ENCODE measurements at places on chromosomes 3 and 15.

DNA sequence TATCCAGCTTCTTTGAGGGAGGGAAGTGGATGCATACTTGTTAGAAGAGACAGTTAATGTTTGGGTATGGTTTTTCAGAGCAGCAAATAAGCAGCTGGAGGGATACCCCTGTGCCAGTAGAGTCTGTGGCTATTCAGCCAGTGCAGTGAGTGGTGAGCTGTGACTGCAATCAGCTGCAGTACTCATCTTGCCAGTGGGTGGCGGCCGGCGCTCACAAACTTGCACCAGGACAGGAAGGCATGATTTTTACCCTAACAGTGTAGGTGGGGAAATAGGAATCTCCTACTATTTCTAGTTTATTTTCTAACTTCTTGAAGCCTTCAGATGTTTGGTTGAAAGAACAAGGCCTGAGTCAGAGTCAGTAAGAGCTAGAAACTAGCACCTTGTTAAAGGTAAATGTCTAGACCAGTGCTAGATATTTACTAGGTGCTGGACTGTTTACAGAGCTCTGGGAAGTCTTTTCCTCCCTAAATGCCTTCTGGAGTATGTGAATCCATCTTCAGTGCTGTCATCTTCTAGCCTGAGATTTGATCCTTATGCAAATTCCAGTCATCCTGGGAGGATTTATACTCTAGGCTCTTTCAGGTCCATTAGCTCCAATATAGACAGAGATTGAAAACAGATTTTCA lies 23.6 kb downstream of the TIMP4 start:
- DNase-seq = peak; percentile 28

DNA sequence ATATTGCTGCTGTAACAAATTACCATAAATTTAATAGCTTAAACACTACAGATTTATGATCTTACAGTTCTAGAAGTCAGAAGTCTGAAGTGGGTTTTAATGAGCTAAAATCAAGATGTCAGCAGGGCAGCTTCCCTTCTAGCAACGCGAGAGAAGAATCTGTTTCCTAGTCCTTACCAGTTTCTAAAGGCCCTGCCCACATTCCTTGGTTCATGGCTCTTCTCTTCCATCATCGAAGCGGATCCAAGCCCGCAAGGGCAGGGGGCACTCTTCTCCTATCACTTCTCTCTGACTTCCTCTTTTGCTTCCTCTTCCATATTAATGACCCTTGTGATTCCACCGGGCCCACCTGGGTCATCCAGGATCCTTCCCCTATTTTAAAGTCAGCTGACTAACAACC lies 16.1 kb downstream of the MINDY4B start:
- DNase-seq = no peak

- peak; percentile 53 for DNase-seq
Measured at GRCh38 chr3:36944641-36945270, at the start of gene TRANK1. TSS of gene TRANK1 (minus strand) at chr3:36945054. CDS start at chr3:36944809, 245 bp downstream.

DNA sequence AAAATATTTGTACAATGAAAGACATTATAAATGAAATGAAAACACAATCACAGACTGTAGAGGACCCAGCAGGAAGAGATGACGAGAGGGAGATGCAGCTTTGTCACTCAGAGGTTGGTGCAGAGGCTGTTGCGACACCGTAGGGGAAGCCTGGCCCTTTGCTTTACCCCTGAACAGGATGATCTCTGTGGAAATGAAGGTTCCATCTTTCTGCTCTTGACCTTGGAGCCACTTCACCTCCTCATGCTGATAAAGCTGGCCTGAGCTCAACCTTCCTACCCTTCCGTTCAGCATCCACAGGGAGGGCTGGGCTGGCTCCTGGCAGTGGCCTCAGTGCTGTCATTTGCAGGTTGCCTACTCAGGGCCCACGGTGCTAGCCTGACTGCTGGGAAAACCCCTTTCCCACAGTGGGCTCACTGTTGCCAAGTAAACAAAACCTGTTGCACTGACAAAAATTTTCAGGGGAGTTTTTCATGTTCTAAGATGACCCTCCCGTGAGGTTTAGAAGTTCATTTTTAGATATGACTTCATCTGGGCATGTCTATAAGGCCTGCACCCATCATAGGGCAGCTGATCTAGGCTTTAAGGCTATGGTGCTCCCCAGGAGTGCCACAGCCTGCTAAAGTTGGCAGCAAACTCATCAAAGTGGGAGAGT lies 3.0 kb upstream of the CD80 start:
- no peak for DNase-seq

DNA sequence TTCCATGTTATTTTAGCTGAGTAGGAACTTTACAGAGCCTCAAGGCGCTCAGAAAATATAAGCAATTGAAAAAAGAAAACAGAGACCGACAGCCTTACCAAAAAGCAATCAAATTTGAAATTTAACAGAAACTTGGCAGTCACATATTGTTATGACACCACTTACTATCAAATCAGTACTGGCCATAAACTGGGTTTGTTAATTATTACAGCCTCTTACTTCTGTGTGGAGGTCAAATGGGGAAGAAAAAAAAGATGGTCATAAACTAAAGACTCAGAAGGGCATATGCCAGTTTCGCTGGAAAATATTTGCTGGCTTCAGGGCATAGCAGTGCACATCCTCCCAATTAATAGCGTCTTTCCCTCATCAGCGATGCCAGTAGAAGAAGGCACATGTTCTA lies 45.5 kb upstream of the SUCLG2 start:
- DNase-seq = no peak

GRCh38 chr15:80203361-80203885 lies 48.6 kb downstream of the CTXND1 start:
- DNase-seq = no peak

GRCh38 chr3:123113889-123114450 lies 47.1 kb downstream of the PDIA5 start:
- no peak for DNase-seq

DNA sequence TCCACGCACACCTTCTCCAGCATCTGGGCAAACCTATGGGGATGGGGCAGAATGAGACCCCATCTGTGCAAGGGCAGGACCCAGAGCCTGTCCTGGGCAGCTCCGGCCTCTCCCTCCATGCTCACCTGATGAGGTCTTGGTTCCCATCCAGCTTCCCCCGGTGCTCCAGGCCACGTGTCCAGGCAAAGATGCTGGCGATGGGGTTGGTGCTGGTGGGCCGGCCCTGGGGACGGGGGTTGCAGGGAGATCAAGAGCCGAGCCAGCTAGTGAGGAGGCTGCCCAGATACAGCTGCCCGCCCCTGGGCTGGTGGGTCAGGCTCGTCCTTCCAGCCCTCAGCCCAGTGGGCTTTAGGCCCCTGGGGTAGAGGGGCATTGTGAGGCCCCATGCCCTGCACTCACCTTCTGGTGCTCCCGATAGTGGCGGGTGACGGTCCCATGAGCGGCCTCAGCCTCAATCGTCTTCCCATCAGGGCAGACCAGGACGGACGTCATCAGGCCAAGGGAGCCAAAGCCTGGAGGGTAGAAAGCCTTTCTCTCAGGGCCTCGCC lies 17.3 kb downstream of the IDH2 start:
- DNase-seq = no peak

- no peak for DNase-seq
Measured at GRCh38 chr3:73389117-73389813, 235.5 kb downstream of the PDZRN3 start.

DNA sequence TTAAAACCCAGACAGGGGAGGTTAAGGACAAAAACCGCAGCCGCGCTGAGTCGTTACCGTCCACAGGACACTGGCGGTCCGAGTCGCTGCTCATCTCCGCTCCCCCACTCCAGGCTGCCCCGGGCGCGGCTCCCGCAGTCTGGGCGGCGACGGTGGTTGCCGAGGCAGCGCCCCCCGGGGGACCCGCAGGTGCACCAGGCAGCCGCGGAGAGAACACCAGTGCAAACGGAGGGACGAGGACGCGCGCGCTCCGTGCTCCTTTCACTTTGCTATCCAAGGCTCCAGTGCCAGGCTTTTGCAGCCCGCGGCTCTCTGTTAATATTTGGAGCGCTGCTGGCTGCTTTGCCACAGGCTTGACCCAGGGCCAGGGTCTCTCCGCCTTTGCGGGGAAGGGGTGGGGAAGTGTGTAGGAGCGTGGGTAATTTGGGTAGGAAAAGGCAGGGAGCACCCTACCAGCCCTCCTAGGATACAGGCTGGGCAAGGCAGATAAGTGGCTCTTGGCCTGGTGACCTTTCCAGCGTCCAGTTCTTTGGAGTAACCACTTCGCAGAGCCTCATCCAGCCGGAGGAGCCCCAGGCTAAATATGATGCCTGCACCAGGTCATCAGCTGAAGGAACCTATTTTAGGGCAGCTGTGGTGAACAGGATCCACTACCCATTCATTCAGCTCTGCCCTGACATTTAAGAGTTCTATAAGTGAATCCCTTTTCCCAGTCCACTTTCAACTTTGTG lies at the start of gene GADL1:
Gene GADL1 (minus strand): TSS at position 141 of the 731 bp plus-strand sequence. CDS start 47 bp downstream, at position 94.
- no peak for DNase-seq

DNA sequence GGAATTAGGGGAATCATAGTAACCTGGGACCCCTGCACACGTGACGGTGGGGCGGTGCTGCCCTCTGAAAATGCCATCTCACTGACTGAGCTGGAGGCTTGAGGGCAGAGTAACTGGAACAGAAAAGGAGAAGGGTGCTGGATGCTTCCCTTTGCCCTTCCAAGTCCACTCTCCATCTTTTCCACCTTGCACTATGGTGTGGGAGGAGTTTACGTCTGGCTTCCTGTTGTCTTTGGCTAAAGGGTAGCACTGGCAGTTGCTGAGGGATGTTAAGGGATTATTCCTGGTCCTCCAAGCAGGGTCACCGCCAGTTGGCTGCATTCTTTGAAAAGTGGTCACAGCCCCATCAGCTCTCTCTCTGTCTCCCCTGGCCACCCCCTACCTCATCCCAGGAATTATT lies 129.4 kb upstream of the SNTN start:
- no peak for DNase-seq

DNA sequence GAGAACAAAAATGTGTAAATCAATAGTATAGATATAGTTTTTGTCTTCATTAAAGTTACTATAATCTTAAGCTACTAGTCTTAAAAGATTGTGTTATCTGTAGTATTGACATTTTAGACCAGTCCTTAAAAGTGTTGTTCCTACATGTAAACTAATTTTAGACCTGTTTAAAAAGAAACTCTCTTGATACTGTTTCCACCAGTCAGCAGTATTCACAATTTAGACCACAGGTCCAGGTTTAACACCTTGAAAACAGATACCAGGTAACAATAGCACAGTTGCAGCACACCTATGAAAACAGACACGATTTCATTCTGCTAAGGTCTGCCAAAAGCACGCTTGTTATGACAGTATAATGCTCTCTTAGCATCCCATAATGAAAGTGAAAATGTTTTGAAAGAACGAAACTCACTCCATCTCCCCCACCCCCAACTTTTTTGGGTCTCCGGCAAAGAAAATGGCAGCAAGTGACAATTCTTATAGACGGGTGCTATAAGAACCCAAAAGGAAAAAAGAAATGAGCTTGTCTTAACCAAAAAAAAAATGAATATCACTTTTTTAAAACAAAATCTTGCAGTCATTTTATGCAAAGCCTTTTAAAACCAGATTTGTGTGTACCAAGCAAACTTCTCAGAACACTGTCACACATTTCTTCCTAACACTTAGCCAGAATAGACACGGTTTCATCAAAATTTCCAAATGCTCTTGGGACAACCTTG lies 1.6 kb downstream of the EIF4E3 start:
- DNase-seq = peak; percentile 25

GRCh38 chr15:56832125-56832524 lies 86.3 kb upstream of the TCF12 start:
- no peak for DNase-seq

DNA sequence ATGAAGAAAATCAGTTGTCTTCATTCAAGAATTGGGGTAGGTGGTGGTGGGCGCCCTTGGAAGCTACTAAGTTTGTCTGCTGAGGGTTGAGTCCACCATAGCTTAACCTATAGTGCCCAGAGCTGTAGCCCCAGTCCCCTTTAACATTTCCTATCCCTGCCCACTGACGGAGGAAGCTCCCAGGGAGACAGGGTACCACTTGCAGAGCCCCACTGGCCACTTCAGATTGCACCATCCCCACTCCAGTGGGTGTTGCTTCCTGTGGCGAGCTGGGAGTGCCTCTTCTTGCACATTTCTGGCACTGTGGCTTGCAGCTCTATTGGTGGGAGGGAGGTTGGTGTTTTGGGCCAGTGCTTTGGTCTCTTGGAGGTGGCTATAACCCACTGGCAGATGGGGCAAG lies 2.7 kb downstream of the PXYLP1 start:
- no peak for DNase-seq

DNA sequence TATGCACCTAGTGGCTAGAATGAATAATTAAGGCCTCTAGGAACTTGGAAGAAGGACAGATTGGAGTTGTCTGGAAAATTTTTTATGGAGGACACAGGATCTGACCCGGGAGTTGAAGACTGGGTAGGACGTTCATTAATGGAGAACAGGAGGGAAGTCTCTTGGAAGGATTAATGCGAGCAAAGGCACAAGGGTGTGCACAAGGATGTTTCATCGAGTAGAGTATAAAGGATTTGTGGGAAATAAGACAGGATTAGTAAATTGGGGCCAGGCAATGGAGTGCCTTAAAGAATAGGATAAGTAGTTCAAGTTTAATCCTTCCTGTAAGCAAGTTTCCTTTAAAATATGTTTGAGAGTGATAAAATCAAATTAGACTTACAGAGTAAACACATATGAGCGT lies 14.6 kb downstream of the LMOD3 start:
- no peak for DNase-seq

DNA sequence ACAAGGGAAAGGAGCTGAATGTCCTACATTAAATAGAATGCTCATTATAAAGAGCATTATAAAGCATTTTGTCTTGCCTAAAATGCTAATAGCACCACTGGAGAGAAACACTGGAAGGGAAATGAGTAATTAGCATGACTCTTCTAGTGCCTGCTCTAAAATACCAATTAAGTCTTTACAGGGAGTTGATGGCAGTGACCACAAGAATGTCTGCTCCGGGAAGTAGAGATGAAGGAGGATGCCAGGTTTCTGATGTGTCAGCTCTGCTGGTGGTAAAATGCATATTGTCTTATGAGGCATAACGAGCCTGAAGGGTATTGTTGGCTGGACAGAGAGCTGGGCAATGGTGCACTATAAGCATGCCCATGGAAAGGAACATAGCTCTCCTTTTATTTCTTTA lies 49.5 kb downstream of the MYLK start:
- DNase-seq = no peak

DNA sequence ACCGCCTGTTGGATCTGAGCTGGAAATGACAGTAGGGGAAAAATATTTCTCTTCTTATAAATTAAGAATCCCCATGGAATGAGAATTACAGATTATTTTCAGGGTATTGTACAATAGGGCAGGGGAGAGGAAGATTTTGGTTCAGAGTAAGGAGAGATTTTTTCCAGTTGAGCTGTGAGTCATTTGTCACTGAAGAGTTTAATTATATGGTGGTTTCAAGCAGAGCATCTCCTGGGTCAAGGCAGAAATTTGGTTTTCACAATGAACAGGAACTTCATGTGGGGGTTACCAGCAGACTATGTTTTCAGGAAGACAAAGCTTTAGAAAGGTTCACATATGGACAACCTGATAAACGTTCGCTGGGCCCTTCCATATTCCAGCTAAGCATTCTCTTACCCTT lies 182.8 kb upstream of the NR2E3 start:
- DNase-seq = no peak
